ENCODE measurements at places on chromosomes 2 and 18.

GRCh38 chr18:2348003-2348402 lies 223.3 kb downstream of the METTL4 start:
- DNase-seq, result no peak

DNA sequence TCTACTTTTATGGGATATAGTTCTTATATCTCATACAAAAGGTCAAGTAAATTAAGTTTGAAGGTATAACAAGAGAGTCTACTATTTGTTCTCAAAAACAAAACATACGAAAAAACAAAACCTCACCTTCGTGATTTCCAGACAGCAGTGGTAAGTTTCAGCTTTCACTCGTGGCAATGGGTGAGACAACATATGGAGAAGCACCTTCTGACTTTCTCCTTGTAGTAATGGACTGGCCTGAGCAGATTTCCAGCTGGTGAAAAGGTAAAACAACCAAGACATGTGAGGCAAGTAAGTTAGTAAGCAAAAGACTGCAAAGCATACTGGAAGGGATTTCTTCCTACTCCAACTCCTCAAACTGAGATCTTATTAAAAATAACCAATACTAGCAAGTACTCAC lies 39.6 kb downstream of the RTTN start:
- no peak for DNase-seq

DNA sequence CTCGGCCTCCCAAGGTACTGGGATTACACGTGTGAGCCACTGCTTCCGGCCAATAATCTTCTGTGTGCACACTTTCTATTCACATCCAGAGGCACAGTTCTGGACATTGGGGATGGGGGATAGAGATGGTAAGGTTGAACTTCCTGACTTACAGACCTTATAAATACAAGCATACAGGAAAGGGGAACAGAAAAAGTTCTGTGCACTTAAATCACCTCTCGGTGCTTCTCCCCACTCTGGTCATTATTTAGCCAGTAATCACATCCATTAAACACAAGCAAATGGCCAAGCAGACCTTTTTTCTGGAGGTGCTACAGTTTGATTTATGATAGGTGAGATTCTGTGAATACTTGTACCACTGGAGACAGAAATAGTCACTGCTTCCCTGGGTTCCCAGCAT lies 110.6 kb downstream of the CRIM1 start:
- DNase-seq, result no peak

- no peak for DNase-seq
Measured at GRCh38 chr2:86031151-86031550, 74.5 kb downstream of the POLR1A start.

GRCh38 chr2:184532551-184532950 lies 65.8 kb upstream of the ZNF804A start:
- DNase-seq, result no peak

GRCh38 chr2:230161184-230161583 lies 58.6 kb downstream of the SP110 start:
- no peak for DNase-seq

- no peak for DNase-seq
Measured at GRCh38 chr2:218721934-218722333, 11.3 kb downstream of the TTLL4 start.

GRCh38 chr2:200467806-200468681 lies 41.8 kb downstream of the KCTD18 start:
- peak; percentile 18 for DNase-seq

DNA sequence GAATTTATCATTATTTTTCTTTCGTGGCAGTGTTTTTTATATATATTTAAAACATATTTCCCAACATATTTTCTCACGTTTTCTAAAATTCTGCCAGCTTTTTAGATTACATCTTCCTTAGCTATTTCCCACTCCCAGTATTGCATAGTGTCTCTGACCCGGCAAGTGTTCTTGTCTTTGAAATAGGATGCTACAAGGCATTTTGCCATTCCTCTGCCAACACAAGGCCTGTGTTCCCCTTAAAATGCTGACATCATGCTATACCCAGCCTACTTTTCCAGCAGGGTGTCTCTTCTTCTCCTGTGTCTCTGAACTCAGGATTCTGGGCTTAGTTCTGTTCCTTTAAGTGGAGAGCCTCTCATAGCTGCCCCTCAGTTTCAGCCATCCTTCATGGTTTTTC lies 115.2 kb downstream of the DIS3L2 start:
- no peak for DNase-seq

DNA sequence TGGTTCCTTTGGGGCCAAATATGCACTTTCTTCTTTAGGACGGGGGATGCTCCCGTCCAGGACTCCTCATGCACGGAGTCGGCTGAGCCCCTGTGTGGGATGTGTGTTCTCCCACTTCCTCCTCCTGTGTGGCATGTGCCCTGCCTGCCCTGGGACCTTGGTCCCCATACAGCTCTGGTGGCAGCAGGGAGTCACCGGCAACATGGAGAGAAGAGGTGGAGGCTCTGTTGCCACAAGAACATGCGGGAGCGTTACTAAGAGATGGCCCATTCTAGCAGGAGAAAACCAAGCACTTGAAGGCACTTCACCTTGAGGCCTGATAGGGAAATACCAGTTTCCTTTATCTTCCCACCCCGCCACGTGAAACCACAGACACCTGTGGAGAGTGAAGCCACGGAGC lies 98.0 kb downstream of the DDX1 start:
- DNase-seq, result no peak

DNA sequence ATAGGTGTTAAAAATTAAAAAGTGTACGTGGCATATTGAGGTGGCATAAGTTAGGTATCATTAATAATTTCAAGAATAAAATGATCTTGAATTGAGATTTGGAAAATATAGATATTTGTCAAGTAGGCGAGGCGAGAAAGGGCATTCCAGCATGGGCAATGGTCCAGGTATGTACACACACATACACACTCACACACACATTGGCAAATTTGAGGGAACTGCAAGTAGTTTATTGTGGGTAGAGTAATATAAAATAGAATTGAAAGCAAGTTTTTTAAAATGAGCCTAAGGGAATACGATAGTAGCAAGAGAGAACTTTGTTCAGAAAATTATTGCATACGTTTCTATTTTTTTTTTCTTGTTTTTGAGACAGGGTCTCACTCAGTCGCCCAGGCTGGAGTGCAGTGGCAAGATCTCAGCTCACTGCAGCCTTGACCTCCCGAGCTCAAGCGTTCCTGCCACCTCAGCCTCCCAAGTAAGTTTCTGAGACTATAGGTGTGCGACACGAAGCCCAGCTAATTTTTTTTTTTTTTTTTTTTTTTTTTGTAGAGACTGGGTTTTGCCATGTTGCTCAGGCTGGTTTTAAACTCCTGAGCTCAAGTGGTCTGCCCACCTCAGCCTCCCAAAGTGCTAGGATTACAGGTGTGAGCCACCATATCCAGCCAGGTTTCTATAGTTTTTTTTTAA lies 96.7 kb upstream of the SLC39A10 start:
- no peak for DNase-seq

DNA sequence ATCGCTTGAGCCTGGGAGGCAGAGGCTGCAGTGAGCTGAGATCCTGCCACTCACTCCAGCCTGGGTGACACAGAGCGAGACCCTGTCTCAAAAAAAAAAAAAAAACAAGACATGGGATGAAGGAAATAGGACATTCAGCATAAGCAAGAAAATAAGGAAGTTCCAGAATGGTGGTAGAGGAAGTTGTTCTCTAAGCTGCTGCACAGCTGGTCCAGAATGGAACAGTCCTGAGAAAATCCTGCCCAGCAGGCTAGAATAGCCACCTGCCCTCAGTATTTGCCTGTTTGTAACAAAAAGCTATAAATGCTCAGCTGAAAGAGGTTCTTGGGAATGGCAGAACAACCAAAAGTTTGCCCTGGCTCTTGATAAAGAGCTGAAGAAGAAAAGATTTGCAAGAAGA lies 11.1 kb upstream of the MAPRE3 start:
- DNase-seq, result no peak

DNA sequence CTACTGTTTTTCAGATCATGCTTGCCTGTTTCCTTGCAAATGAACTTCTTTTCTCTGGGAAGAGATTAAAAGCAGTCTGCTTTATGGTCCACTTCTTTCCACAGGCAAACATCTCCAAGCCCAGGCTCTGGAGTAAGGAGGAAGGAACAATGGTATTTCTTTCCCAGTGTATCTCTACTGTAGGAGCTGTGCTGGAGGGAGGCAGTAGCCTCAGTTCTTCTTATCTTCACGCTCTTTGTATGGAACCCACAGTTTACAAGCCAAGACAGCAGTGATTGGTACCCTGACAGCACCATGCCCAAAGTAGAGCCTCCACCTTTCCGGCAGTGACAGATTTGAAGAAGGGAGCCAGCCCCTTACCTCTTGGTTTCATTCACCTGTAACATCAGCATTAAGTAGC lies 35.2 kb downstream of the SPOPL start:
- no peak for DNase-seq

GRCh38 chr2:58138396-58139030 lies 91.9 kb downstream of the VRK2 start:
- DNase-seq, result no peak

GRCh38 chr2:43324259-43325106 lies 98.1 kb upstream of the ZFP36L2 start:
- no peak for DNase-seq

GRCh38 chr18:51582551-51582950 lies 385.1 kb upstream of the MEX3C start:
- DNase-seq, result no peak

GRCh38 chr18:62713651-62714247 lies 1.6 kb upstream of the PHLPP1 start:
- DNase-seq, result no peak

- no peak for DNase-seq
Measured at GRCh38 chr2:161208527-161209139, 48.4 kb downstream of the TANK start.

DNA sequence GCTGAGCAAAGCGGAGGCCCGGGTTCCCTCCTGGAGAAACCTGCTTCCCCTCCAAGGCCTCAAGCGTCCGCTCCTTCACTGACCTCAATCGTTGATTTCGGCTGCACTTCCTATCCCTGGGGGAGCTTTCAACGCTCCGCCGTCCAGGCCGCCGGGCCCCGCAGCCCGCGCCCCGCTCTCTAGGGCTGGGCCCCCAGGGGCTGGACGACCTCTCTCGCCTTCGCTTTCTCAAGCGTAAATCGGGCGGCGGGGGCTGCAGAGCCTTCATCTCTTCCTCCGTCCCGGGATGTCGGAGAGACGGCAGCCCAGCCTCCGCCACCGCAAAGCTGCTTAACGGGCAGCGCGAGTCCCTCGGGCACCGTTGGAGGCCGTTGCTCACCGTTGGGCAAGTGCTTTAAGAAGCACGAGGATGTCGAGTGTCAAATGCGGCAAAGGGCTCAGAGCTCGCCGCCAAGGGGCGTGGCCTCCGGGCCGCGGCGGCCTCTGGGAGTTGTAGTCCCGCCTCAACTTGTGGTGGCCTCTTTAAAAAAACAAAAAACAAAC lies 8.5 kb downstream of the HES6 start:
- peak; percentile 85 for DNase-seq

DNA sequence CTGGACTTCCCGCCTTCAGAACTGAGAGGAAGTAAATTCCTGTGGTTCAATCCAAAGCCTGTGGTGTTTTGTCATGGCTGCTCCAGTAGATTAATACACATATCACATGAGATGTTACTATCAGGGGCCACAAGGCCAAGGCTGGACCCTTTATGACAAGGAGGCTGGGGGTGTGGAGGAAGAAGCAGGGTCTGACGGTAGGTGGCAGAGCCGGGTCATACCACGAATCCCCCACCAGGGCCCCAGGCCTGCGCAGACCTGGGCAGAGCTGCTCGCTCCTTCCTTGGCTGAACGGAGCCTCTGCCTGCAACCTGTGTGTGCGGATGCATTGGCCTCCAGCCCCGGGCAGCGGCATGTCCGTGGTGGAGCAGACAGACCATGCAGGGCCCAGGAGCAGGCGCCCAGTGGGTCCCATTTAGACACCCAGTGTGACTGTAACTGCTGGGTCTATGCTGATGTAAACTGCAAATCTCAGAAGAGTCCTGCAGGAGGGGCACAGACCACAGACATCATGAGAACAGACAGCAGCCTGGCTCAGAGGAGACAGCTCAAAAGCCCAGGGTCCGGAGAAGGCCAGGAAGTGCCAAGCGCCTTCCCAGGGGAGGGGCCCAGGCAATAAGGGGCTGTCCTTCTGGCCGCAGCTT lies 155.2 kb downstream of the PXDN start:
- DNase-seq, result no peak

DNA sequence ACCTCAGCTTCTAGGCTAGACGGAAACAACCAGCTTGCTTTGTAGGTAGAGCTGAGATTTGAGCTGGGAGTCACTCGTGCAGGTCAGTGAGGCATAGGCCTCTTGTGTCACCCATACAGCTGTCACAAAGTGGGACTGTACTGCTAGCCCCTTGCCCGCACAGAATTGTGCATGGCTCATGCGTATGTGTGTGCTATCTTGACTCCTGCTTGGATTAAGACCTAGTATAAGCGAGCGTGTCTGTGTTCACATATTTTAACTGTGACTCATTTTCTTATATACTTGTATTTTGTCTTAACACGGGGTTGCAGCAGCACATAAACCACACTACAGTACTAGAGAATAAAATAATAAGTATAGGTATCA lies 20.1 kb downstream of the CEP68 start:
- no peak for DNase-seq

DNA sequence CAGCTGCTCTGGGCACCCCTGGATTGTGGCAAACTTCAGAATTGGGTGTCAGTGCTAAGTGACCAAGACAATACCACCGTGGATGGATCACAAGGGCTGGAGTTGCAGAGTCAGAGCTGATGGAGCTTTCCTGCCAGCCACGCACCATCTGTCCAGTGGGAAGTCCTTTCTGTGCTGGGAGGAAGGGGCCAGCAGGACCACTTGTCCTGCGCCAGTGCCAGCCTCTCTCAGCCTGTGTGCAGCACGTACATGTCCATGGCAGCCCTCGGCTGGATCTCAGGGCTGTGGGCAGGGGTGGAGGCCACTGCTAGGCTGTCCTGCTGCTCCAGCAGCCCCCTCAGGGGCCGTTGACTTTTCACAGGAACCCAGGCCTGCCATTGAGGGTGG lies 33.3 kb downstream of the RAB31 start:
- DNase-seq, result no peak

- DNase-seq, result no peak
Measured at GRCh38 chr18:8386669-8387380, 222.4 kb upstream of the RAB12 start.

- no peak for DNase-seq
Measured at GRCh38 chr18:34704074-34704473, 6.0 kb upstream of the DTNA start.

DNA sequence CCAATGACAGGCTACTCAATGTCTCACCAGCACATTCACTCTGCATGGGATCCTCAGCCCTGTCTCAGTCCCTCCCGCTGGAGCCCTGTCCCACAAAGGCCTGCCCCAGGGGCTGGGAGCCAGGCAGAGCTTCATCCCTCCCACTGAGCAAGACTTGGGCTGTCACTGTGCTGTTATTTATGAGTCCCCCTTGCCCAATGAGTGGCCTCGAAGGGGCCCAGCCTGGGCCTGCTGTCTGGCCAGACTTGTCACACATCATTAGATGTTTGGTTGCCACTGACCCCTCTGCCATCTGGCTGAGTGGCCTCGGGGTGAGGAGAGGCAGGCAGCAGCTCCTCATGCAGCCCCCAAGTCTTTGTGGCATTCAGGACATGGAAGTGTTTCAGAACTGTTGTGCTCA lies 330.6 kb upstream of the SKOR2 start:
- no peak for DNase-seq
